ENCODE measurements at places on chromosomes 13 and 19.
A peak's percentile ranks its signal among the peaks of the same experiment; 100 is the strongest.

DNA sequence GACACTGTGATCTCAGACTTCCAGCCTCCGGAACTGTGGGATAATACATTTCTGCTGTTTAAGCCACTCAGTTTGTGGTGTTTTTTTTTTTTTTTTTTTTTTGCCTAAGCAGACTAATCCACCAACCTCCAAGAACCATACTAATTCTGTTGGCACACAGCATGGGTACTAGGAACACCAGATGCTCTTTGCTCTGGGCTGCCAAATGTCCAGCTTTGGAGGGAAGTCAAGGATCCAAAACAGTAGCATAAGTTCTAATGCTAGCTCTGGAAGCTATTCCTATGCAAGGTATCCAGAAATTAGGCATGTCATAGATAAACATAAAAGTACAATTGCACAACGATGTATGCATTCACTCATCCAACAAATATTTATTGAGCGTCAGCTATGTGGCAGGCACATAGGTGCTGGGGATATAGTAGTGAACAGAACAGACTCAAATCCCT lies 64.5 kb upstream of the WDFY2 start:
- no peak for DNase-seq

DNA sequence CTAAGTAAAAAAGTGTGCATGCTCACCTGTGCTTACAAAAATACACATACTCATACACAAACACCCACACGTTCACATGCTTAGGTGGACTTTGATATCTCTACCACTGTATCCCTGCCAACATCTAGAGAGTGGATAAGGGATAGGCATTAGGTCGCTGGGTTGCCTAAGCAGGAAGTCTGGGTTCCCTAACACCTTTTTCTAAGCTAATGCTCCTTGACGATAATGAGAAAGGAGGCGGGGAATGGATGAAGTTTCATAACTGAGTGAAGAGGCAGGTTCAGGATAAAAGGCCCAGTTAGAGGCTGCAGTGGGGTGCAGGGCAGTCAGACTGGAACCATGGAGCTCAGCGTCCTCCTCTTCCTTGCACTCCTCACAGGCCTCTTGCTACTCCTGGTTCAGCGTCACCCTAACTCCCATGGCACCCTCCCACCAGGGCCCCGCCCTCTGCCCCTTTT lies 41.9 kb upstream of the CYP2A7 start:
- DNase-seq = no peak

DNA sequence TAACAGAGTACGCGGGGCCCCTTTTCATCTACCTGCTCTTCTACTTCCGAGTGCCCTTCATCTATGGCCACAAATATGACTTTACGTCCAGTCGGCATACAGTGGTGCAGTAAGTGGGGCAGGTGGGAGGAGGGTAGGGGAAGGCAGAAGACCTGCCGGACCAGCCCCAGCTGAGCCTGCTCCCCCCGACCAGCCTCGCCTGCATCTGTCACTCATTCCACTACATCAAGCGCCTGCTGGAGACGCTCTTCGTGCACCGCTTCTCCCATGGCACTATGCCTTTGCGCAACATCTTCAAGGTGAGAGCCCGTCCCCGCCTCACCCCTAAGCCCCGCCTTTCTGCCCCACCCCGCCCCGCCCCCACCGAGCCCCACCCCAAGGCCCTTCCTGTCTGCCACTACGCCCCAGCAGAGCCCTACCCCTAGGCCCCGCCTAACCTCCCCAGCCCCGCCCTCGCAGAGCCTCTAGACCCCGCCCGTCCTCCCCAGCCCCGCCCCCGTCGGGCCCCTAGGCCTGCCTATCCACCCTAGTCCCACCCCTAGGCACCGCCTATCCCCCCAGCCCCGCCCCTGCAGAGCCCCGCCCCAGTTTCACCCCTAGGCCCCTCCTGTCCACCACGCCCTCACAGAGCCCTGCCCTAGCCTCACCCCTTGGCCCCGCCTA lies 7.7 kb downstream of the NDUFB7 start:
- peak; percentile 77 for DNase-seq

DNA sequence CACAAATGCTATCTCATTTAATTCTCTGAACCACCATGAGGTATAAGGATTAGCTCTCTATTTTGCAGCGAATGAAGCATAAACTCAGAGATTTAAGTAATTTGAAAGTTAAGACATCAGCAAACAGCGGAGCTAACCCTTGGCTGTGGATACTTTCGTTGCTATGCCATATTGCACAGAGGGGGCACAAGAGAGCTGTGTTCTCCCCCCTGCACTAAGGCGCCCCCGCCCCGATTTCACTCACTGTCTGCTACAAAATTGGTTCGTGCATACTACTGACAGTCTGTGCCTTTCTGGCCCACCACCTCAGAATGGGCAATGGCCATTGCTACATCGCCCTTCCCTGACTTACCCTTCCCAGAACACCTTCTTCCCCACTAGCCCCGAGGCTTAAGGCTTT lies 105.7 kb upstream of the OBI1 start:
- DNase-seq = no peak

DNA sequence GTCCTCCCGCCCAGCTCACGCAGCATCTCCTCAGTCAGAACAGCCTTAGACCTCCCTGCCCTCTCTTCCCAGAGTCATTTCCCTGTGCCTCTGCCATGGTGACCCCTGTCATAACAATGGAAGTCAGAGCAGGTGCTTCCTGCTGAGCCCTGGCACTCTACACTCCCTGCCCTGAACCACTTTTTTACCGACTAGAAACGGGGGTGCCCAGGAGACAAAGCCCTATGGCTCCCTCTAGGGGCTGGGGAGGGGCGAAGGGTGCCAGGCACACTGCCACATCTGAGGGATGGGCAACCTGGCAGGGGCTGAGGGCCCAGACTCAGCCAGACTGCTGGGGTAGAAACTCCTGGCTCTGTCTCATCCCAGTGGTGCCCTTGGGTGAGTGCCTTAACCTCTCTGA lies 16.4 kb downstream of the ZNF574 start:
- DNase-seq = peak; percentile 60

DNA sequence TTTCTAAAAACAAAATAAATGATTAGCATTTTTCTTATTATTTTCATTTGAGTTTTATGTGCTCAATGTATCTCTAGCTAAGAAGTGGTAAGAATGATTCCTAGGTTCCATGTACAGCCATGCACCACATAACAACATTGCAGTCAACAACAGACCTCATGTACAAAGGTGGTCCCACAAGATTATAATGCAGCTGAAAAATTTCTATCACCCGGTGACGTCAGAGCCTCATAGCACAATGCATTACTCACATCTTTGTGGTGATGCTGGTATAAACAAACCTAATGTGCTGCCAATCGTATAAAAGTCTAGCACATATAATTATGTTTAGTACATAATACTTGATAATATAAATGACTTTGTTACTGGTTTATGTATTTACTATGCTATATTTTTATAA lies 120.5 kb downstream of the SLC7A1 start:
- DNase-seq = no peak

DNA sequence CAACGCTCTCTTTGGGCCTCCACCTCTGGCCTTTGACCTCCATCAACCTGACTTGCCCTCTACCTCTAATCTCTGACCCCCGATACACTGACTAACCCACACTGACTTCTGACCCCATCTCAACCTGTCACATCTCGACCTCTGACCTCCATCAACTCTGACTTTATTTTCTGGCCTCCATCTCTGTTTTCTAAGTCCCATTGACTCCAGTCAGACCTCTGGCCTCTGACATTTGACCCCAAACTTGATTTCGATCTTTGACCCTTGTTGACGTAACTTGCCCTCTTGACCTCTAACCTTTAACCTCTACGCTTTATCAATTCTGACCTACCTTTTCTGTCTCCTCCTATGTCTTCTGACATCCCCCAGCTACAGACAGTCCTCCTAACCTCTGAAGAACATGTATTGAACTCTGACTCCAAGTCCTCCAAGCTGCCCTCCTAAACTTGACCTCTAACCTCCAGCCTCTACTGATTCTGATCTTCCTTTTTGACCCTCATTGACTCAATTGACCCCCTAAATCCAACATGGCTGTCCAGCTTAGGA lies 780 bp downstream of the ACP4 start:
- DNase-seq = no peak

All from activated T-cell treated with anti-CD3 and anti-CD28 coated beads, Interleukin-2, amount 50 U/mL, for 48 hours (primary cell).